Lung microvascular endothelial cell (primary cell): ENCODE measurements at places on chromosomes 4 and X.

DNA sequence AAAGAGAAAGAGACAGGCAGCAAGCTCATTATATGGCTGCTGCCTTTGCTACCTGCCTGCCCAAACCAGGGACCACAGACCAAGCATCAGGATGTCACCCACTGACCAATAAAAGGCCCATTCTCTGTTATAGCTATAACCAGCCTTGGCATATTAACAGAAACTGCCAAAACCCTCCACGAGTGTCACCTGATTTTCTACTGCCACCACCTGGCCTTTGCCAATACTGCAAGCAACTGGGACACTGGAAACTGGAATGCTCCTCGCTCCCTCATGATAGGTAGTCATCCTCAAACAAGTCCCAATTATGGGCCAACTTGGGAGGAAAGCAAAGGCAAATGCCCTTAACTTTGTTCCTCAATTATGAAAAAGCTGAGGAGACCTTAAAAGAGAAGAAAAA is 76.0 kb downstream of the SPIN4 start:
- peak; percentile 25 for DNase-seq

GRCh38 chr4:171239196-171239595 is 574.0 kb upstream of the GALNTL6 start:
- no peak for DNase-seq

GRCh38 chr4:20151436-20151835 is 100.3 kb upstream of the SLIT2 start:
- DNase-seq = no peak

DNA sequence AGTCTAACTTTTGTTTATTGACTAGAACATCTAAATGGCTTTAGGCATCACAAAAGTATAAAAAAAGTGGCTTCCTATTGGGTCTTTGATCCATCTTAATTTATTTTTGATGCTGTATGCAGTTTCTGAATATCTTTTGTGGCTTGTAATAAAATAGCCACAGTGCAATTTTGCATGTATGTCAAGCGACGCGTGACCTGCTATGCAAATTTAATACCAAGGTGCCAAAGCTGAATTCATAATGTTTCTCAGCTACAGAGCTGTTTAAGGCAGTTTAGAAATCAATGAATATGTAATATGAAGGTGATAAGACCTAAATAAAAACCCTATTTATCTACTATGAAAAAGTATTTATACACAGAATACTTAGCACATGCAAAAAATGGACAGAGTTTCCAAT is 197.8 kb downstream of the AFF2 start:
- DNase-seq = no peak

- no peak for DNase-seq
Measured at GRCh38 chrX:48939524-48940228, 17.7 kb downstream of the OTUD5 start.

DNA sequence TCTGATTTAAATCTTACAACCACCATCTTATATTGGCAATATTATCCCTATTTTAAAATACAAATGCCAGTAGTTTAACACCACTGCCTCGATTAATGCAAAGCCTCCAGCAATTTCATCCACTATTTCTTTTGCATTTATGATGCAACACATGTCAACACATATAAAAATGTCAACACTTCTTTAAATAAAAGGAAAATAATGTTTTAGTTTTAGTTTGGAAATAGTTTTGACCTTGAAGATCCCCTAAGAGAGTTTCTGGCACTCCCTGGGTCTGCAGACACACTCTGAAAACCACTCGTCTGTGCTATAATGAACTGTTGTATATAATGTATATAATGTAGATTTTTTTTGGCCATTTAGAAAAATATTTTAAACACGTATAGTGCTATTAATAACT is 99.0 kb downstream of the CAMK2D start:
- DNase-seq = no peak

DNA sequence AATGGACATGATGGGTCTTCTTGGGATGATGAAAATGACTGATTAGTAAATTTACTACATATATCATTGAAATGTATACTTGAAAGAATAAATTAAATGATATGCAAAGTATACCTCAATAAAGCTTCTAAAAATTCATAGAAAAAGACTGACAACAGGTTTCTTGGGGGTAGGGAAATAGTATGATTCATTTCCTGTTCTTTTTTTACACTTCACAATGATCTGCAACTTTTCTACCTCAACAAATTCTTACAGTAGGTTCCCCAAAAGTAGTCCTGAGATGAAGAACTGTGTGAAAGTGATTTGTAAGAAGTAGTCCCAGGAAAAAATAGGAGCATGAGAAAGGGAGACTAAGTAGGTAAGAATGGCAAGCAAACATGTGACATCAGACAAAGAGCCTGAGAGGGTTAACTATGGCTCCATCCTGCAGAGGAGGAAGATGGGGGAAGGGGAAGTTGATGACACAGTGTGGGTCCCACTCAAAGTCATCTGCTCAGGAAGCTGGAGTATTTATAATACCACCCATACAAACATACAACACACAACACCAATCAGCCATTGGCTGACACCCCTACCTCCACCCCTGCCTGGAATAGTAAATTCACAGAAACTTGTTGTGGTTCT is 73.9 kb downstream of the ARHGAP6 start:
- peak; percentile 4 for DNase-seq

GRCh38 chr4:122896270-122896669 is 26.1 kb downstream of the NUDT6 start:
- DNase-seq = no peak

- no peak for DNase-seq
Measured at GRCh38 chr4:128775916-128776315, 33.6 kb upstream of the JADE1 start.

DNA sequence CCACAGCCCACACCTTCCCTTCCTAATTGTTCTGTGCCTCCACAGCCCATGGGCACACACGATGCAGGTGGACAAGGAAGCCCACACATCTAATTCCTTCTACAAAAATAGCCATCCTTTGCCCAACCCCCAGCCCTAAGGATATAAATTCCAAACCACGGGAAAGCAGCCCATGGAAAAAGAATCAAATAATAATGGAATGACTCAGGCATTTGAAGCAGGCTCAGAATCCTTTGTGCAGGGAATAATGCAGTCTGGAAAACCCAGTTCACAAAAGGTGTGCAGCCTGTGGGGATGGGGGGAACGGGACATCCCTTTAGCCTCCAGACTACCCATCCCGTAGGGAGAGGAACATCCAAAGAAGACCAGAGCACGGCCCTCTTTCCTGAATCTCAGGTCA is 342.3 kb upstream of the GALNT7 start:
- no peak for DNase-seq

DNA sequence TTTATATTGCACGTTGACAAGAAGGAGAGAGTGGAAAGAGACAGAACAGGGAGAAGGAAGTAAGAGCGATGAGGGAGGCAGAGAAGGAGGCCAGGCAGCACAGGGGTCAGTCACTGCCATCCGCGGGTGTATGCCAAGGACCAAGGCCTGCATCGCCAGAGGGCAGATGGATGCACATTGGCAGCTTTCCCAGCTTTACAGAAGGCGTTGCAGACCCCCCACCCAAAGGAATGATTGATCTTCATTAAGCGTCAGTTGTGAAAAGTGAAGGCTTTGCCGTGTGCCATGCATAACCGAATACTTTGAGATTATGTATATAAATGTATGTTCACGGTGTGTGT is 21.6 kb downstream of the PIGG start:
- DNase-seq = no peak

- peak; percentile 52 for DNase-seq
Measured at GRCh38 chrX:70033348-70034051, 16.2 kb downstream of the AWAT2 start.

GRCh38 chr4:184612074-184612473 is 37.2 kb downstream of the CASP3 start:
- DNase-seq = no peak

DNA sequence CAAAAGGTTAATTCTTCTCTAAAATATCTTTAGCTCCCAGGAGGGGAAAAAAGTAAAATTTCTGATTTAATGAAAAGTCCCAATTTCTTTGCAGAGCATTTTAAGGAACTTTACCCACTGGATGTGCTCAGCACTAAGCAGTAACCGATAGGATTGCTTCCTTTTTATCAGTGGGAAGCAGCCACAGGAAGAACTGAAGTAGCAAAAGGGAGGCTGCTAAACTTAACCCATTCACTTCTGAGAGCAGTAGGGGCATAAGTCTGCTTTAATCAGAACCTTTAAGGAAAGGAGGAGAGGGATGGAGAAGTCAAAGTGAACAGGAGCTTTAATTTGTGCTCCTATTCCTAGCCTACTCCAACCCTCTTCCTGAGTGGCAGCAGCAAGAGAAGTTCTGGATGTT is at the start of gene F8:
Gene F8, minus strand, starts transcription at position 139 of the 400 bp plus-strand sequence. CDS start 171 bp downstream, outside the sequence.
- no peak for DNase-seq

GRCh38 chr4:53026233-53026632 is 164.1 kb downstream of the RASL11B start:
- no peak for DNase-seq

GRCh38 chrX:55450259-55450658 is 1.7 kb upstream of the MAGEH1 start:
- peak; percentile 40 for DNase-seq

- peak; percentile 83 for DNase-seq
Measured at GRCh38 chr4:110165382-110166286, 32.8 kb downstream of the ELOVL6 start.

GRCh38 chr4:147913137-147913536 is 181.2 kb downstream of the ARHGAP10 start:
- DNase-seq = no peak

DNA sequence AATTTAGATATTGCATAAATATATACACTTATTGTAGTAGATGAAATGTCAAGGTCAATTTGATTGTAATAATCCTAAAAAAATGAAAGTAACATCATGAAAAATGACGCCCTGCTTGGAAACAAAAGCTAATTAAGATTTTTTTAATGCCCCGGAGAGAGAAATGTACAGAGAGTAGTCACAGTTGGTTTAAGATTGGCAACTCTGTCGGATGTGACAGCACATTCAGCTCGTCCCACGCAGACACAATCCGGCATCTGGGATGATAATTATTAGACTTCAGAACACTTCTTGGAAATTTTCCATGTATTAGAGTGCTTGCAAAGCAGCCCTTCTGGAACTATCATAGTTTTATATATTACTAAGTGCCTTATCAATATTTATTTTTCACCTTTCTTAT is 478.0 kb downstream of the PDHA2 start:
- no peak for DNase-seq

- DNase-seq = peak; percentile 49
Measured at GRCh38 chrX:54540289-54540688, 10.3 kb downstream of the GNL3L start.

DNA sequence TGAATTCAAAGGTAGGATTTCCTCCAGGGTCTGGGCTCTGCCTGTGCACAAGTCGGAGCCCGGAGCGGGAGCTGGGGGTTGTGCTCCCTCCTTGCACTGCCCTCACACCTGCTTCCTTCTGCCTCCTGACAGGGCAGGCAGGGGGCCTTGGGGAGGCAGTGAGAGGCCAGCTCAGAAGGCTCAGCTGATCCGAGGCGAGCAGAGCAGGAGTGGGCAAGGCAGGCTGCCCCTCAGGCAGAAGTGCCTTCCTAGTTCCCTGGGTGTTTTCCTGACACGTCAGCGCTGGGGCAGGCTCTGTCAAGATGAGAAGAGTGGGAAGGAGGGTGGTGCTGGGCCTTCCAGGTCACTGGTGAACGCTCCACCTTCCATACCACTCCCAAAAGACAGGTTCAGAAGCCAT is 5.5 kb upstream of the IRAK1 start:
- no peak for DNase-seq

GRCh38 chr4:7822877-7823276 is 116.8 kb downstream of the AFAP1 start:
- DNase-seq = no peak

DNA sequence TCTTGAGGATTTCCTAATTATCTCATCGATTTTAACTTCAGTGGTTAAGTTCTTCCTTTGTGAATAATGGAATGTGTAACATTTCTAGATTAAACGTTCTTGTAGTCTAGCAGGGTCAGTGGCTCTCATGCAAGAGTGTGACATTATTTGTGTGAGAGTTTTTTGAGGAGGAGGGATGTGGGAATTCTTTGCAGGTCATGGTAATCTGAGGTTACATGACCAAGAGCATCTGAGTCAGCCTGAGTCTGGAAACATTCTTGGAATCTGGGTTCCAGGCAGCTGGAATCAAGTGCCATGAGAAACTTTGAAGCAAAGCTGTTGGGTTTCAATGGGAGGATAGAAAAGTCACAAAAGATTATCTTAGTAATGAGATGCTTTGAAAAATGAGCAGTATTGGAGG is 49.5 kb downstream of the GK start:
- no peak for DNase-seq

GRCh38 chrX:45876206-45876605 is 669.0 kb downstream of the ZNF674 start:
- no peak for DNase-seq

GRCh38 chr4:8220661-8221450 is 21.8 kb downstream of the SH3TC1 start:
- DNase-seq = no peak

DNA sequence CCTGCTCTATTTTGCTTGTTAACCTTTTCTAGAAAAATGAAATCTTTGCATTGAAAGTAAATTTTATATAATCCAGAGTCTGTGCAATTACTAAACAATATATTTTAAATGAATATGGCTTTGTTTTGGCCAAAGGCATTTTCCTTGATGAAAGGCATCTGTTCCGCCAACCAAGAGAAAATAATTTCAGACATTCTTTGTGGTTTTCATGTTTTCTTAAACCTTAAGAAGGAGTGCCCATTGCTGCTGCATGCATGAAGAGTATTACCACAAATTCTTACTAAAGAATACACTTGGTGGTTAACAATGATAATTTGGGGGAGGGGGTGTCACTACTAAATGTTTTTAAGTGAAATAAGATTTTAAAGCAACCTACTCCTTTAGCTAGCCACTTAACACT is 2.7 kb upstream of the PDGFC start:
- DNase-seq = no peak

GRCh38 chr4:108141213-108141950 is 27.4 kb downstream of the LEF1 start:
- DNase-seq = no peak

DNA sequence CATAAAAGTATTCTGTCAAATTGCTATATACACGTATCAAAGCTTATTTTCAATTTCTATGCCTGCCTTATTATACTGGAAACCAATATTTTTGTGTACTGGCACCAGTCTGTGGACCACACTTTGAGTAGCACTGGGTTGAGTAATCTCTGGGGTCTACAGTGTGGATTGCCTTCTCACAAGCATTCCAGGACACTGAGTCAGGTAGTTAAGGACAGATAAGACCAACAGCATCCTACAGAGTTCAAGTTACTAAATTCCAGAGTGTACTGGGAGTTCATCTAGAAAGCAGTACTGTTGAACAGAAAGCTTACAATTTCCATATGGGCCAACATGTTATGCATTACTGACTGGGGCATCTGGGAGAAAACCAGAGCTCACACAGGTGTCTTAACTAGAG is 61.8 kb downstream of the VMA21 start:
- no peak for DNase-seq

GRCh38 chr4:54657551-54658251 is at the start of gene KIT:
Gene KIT (plus strand): TSS chr4:54657957. CDS start chr4:54658015, 58 bp downstream.
- DNase-seq = peak; percentile 20

GRCh38 chr4:87650938-87651337 is 858 bp downstream of the DMP1 start:
- no peak for DNase-seq

DNA sequence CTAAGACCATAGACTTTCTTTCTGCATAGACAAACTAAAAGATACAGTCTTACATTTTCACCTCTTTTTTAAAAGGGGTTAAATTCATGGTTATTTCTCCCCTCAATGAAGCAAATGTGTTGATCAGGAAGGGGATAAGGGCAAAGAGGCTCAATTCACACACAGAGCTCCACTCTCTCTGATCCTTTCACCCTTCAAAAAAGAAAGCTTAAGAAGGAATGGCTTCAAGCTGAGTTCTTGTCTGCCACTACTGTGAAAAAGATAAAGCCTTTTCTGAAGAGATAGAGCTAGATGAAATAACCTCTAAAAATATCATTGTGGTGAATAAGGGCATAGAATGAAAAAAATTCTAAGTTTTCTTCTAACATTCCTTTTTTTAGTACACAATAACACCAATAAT is 28.3 kb downstream of the SEPSECS start:
- no peak for DNase-seq
